Activated naive CD4-positive, alpha-beta T cell (primary cell): ENCODE measurements at places on chromosomes 1 and 21.

DNA sequence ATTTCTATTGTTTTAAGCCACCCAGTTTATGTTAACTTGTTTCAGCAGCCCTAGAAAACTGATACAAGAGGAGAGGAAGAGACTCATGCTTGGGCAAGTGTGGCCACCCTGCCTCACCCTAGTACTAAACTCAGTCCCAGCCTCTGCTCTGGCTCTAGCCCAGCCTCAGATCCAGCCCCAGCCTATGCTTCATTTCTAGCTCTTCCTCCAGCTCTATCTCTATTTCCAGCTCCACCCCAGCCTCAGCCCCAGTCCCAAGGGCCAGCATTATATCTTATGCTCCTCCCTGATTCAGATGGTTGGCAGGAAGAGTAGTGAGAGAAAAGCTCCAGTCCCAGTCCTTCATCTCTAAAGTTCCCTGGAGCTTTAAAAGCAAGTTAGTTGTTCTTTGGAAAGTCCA is 535.5 kb downstream of the PTPRC start:
- no peak for DNase-seq

GRCh38 chr21:45499970-45500577 is 42.2 kb downstream of the SLC19A1 start:
- no peak for DNase-seq

DNA sequence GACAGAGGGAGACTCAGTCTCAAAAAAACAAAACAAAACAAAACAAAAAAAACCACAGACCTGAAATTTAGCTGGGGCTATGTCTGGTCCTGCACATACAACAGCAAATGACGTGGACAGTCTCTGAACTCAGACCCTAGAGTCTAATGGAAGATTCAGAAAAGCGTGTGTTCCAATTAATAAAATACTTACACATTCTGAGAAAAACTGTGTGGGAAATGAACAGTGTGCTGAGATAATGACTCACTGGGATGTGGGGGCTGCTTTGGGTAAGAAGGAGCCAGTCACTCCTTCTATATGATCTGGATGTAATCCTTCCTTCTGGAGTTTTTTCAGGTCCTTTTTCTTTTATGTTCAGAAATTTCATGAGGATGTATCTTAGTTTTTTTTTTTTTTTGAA is 29.4 kb downstream of the CLDN14 start:
- no peak for DNase-seq

DNA sequence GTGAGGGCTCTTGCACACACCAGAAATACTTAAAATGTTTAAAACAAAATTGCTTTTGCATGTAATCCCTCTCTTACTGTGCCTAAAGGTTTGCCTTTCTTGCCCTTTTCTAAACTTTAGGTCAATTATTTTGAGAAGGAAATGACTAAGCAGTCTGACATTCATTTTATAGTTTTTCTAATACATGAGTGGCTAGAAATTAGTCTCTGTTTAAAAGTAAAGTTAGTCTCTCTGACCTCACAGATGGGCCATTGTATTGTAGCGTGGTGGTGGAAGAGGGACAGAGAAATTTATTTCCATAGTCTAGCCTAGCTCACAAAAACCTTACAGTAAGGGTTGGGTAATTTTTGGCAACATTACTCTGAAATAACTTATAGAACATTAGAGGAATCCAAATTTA is 3.6 kb upstream of the COL11A1 start:
- DNase-seq = no peak

DNA sequence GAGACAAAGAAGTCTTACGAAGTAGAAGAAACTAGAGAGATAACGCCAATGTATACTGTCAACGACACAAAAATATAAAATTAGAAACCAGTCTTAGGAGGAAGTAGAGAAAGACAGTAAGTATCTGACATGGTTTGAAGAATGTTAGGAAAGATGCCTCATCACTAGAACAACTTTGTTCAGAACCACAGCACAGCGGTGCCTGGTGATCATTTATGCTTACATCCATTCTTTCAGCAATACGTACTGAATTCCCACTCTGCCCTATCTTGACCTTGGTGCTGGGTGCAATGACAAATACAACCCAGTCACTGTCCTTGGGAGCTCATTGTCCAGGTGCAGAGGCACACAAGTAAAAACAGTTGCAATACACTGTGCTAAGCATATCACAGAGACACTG is 104.4 kb downstream of the TM2D1 start:
- DNase-seq = no peak

DNA sequence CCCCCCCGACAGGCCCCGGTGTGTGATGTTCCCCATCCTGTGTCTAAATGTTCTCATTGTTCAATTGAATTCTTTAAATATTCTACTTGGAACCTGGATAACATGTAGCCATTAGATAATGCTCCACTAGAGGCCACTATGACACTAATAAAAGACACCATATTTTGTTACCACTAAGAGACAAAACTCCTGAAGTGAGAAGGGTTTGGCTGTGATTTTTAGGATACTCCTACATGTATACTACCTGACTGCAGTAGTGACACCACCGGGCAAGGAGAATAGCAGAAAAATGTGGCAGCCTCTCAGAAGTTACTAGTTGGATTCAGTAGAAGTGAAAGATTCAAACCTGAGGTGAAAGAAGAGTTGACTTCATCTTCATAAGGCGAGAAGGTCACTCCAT is 36.0 kb downstream of the F5 start:
- DNase-seq = no peak

DNA sequence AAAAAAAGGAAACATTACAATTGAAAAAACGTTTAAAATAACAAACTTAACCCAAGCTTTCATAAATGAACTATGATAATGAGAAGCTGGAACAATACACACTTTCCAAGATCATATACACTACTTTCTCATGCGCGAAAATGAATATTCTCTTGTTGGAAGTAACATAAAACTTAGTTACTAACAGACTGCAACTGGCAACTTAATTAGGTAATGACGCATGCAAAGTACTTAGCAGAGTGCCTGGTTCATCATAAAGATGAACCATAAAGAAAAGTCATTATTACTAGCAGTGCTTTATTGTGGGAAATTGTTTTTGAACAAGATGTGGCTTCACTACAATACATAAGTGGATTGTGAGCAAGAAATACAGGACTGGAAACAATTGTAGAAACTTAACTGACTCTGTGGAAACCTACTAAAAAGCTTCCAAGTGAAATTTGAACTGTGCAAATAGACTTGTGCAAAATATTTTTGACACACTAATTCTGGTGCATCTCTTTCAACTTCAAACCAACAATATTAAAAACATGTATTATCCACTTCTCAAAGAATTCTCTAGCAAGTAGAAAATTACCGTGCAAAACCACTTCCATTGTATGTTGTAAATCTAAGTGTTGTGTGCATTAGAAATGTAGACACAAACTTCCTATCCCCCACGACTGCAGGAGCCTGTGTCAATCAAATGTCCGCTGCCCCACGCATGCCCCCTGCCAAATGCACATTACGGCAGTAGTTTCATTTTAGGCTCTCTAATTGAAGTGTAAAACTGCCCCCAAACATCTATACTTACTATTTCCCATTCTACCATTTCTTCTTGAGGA is 2.0 kb downstream of the ARHGAP29 start:
- no peak for DNase-seq

DNA sequence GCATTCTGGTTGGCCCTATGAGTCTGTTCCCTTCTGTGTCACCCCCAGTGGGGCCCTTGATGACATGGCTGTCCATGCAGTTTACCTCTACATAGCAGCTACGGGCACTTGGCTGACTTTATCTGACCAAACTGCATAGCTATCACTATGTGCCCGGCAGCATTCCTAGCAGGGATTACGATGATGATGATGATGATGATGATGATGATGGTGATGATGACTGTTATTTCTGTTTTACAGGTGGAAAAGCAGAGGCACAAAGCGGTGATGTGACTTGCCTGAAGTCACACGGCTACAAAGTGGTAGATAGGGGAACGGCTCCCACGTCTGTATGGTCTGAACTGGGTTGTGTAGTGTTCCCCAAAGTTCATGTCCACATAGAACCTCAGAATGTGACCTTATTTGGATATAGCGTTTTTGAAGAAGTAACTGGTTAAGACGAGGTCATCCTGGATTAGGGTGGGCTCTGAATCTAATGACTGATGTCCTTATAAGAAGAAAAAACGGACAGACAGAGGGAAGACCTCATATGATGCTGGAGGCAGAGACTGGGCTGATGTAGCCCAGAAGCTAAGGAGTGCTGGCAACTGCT is 57.6 kb downstream of the RUNX1 start:
- no peak for DNase-seq

GRCh38 chr1:112674986-112675727 is 698 bp downstream of the MOV10 start:
- no peak for DNase-seq

DNA sequence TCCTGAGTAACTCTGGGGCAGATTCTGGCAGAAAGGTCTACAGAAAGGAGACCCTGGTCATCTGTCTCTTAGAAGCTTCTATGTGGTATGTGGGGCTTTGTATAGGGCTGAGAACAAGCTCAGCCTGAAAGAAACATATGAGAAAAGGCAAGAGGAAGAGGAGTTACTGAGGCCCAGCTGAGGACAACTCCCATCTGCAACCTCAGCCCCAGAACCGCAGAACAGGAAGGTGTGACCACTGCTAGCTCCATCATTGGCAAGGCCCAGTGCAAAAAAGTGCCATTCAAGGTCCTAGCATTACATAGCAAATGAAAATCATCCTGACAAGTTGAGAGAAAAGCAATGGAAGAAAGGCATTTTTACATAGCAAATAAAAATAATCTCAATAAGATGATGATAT is 503.8 kb downstream of the NPHP4 start:
- DNase-seq = no peak

- DNase-seq = no peak
These were observed 278.2 kb upstream of the C1orf105 start for GRCh38 chr1:172142324-172142723.

- no peak for DNase-seq
These were observed 22.1 kb downstream of the RGS8 start for GRCh38 chr1:182662121-182662890.

DNA sequence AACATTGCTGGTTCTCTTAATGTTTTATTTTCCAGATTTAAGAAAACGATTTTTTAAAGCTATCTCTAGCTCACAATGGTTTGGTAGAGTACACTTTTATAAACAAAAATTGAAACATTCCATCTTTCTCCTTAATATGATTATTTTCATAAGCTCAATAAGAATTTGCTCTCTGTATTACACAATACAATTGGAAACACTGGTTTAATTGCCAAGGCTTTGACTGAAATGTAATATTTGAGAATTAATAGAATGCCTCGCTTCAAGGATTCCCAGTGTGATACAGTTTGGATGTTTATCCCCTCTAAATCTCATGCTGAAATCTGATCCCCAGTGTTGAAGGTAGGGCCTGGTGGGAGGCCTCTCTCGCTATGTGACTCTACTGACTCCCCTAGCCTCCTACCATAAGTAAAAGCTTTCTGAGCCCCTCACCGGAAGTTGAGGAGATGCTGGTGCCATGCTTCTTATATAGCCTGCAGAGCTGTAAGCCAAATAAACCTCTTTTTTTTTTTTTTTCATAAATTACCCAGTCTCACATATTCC is 67.4 kb downstream of the DDAH1 start:
- DNase-seq = no peak

DNA sequence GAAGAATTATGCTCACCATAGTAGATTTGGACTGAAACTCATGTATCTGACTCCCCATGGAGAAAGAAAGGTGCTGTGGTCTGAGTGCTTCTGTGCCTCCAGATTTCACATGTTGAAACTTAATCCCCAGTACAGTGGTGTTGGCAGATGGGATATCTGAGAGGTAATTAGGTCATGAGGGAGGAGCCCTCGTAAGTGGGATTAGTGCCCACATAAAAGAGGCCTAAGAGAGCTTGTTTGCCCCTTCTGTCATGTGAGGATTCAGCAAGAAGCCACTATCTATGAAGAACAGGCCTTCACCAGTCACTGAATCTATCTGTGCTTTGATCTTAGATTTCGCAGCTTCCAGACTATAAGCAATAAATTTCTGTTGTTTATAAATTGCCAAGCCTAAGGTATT is 150.1 kb downstream of the PLPP3 start:
- DNase-seq = no peak
